Pancreas (tissue), 10 donors: ENCODE measurements at places on chromosomes 11 and 22. TPM values are rescaled to one million over a fixed set of nuclear protein-coding genes. Genes with fewer than 3 reads are reported as not detected.
A peak's percentile ranks its signal among the peaks of the same experiment; 100 is the strongest.

The ARHGAP1 gene
- total RNA-seq: 22.2 TPM

The OR10A2 gene
- not detected for total RNA-seq

The SCN4B gene
- 2.3 TPM for total RNA-seq

The DNAJB13 gene
- total RNA-seq: 0.51 TPM

The PGR gene
- 1.0 TPM for total RNA-seq

GRCh38 chr11:110112457-110112856 lies 19.3 kb downstream of the ZC3H12C start:
- no peak overlapping the region for H3K27ac ChIP-seq
- DNase-seq: no peak
- H3K36me3 ChIP-seq: no peaks in the 10 kb centered on the region
- no peaks in the 10 kb centered on the region for H3K4me1 ChIP-seq
- H3K27me3 ChIP-seq: no peaks in the 10 kb centered on the region

- H3K4me1 ChIP-seq: no peaks in the 10 kb centered on the region
- no peaks in the 10 kb centered on the region for H3K27me3 ChIP-seq
- no peaks in the 10 kb centered on the region for H3K36me3 ChIP-seq
- H3K27ac ChIP-seq: no peak overlapping the region
- DNase-seq: no peak
Measured at GRCh38 chr11:61021661-61022212, 50.3 kb downstream of the CD6 start.

DNA sequence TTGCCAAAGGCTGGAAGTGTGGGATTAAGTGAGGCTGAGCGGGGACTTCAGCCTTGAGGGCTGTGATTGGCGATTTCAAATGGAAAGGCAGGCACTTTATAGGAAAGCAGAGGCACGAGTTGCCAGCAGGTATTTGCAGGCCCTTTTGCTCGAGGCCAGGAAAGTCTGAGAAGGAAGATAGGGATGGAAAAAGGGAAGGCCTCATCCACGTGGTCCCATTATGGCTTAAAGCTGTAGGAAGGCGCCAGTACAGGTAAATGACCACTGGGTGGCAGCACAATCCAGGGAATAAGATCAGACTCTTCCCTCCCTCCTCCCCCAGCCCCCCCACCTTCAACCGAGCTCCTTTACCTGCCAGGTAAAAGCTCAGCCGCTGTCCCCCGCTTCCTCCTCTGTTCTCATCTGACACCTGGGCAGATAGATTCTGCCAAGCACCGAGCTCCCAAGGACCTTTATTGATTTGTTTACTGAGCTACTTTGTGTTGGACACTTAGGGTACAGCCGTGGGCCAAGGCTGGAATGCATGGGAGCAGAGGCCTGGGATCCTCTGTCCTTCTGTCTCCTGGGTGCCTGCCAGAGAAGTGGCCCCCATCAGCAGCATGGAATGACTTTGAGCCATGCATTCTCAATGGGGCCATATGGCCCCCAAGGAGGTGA lies 7.5 kb downstream of the P2RX3 start:
- peaks cover 5% of the 10 kb centered on the region for H3K4me1 ChIP-seq
- H3K36me3 ChIP-seq: no peaks in the 10 kb centered on the region
- no peaks in the 10 kb centered on the region for H3K27me3 ChIP-seq
- DNase-seq: peak; percentile 75
- H3K4me3 ChIP-seq: no peak overlapping the region

DNA sequence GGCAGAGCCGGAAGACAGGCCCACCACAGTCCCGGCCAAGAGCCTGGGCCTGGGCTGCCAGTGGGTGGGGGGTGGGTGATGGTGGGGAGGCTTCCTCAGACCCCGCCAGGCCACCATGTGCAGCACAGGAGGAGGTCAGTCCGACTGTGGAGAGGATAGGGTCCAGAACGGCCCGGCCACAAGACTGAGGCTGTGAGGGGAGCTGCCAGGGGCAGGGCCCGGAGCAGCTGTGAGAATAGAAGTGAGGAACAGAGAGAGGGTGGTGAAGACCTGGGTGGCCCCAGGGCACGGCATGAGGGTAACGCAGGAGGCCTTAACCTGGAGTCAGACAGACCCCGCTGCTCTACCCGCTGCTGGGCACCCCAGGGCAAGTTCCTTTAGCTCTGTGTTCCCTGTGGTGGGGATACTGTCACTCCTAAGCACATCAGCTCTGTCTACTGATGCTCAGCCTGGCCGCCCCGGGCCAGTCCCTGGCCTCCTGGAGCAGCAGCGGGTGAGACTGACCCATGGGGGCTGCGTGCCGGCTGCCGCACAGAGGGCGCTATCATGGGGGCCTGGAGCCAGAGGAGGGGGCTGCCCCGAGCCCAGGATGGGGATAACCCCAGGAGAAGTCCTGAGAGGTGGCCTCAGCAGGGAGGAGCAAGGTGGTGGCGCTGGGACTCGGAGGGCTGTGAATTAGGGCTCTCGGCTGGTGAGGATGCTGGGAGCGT lies 1.7 kb downstream of the FERMT3 start:
- H3K4me3 ChIP-seq: no peak overlapping the region
- H3K4me1 ChIP-seq: no peaks in the 10 kb centered on the region
- no peaks in the 10 kb centered on the region for H3K27me3 ChIP-seq
- peak; percentile 58 for DNase-seq
- H3K36me3 ChIP-seq: peaks cover 9% of the 10 kb centered on the region
- H3K27ac ChIP-seq: no peak overlapping the region

- H3K4me3 ChIP-seq: no peak overlapping the region
- no peak for DNase-seq
- no peaks in the 10 kb centered on the region for H3K27me3 ChIP-seq
- H3K4me1 ChIP-seq: no peaks in the 10 kb centered on the region
- H3K36me3 ChIP-seq: no peaks in the 10 kb centered on the region
- H3K27ac ChIP-seq: no peak overlapping the region
Measured at GRCh38 chr11:114880442-114880841, 202.1 kb downstream of the NXPE2 start.

DNA sequence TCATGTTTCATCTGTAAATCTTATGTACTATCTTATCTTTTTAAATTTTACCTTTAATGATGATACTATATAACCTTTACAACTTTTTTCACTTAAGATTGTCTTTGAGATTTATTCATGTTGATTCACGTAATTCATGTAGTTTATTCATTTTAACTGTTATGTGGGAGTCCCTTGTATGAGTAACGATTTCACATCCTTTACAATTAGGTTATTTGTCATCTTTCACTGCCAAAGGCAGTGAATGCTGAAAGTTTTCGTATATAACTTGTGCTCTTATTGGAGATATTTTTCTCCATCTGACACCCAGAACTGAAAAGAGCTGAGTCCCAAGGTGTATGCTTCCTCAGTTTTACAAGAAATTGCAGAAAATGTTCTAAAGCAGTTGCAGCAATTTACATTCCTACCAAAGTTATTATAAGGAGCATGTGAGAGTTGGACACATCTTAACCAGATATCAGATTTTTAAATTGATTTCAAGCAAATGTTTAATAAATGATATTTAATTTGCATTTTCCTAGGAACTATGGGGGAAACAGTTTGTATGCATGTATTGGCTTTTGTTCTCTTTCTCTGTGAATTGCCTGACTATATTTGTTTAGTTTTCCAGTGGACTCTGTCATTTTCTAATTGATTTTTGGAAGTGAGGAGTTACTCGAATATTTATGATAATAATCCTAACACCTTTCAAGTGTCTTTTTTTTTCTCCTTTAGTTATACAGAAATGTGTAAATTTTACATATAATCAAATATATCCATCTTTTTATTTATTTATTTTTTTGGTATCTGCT lies 6.4 kb downstream of the ARL14EP start:
- peaks cover 6% of the 10 kb centered on the region for H3K36me3 ChIP-seq
- no peak overlapping the region for H3K4me3 ChIP-seq
- DNase-seq: no peak
- H3K27me3 ChIP-seq: no peaks in the 10 kb centered on the region
- H3K4me1 ChIP-seq: no peaks in the 10 kb centered on the region
- H3K27ac ChIP-seq: no peak overlapping the region

DNA sequence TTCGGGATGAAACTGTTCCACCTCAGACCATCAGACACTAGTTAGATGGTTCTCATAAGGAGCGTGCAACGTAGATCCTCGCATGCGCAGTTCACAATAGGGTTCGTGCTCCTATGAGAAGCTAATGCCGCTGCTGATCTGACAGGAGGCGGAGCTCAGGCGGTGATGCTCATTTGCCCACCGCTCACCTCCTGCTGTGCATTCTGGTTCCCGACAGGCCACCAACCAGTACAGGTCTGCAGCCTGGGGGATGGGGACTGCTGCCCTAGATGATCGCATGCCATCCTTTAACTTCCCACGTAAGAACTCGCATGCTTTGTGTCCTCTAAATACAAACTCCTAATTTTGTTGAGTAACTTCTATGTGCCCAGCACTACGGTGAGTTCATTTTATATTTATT lies 62.6 kb downstream of the EFCAB6 start:
- H3K27me3 ChIP-seq: no peaks in the 10 kb centered on the region
- H3K36me3 ChIP-seq: no peaks in the 10 kb centered on the region
- H3K4me1 ChIP-seq: no peaks in the 10 kb centered on the region
- no peak for DNase-seq
- H3K4me3 ChIP-seq: no peak overlapping the region

GRCh38 chr22:24485608-24486007 lies 9.5 kb upstream of the UPB1 start:
- peaks cover 16% of the 10 kb centered on the region for H3K4me1 ChIP-seq
- H3K4me3 ChIP-seq: no peak overlapping the region
- no peaks in the 10 kb centered on the region for H3K36me3 ChIP-seq

DNA sequence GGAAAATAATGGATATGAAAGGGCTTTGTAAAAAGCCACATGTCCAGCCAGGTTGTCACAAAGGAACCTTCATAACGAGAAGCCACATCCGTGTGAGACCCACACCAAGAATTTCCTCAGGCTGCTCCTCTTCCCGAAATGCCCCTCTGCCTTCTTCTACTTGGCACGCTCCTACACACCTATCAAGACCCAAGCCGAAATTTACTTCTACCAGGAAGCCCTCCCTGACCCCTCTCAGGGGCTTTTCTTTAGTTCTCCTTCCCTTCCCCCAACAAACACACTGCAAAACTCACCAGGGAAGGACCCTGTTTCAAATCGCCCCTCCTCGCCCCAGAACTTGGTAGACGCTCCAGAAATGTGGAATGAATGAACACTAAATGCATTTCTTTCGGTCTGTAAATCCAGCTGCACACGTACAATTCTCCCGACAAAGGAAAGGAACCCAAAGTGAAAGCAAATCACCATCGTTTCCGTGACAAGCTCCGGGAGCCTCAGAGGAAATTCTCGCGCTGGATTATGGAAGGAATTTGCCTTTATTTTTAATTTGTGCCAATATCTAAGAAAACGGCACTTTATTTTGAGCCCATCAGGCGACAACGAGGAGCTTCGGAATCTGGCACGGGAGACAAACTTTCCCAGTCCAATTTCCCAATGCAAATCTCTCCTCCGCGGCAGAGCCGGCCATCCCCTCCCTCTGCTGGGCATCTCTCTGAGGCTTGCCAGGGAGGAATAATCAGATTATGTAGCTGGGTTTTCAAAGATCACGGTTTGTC lies 13.2 kb upstream of the SHISAL1 start:
- peaks cover 4% of the 10 kb centered on the region for H3K27me3 ChIP-seq
- H3K4me3 ChIP-seq: peak overlapping the region; percentile 49
- DNase-seq: no peak
- H3K36me3 ChIP-seq: no peaks in the 10 kb centered on the region
- no peak overlapping the region for H3K27ac ChIP-seq
- no peaks in the 10 kb centered on the region for H3K4me1 ChIP-seq

DNA sequence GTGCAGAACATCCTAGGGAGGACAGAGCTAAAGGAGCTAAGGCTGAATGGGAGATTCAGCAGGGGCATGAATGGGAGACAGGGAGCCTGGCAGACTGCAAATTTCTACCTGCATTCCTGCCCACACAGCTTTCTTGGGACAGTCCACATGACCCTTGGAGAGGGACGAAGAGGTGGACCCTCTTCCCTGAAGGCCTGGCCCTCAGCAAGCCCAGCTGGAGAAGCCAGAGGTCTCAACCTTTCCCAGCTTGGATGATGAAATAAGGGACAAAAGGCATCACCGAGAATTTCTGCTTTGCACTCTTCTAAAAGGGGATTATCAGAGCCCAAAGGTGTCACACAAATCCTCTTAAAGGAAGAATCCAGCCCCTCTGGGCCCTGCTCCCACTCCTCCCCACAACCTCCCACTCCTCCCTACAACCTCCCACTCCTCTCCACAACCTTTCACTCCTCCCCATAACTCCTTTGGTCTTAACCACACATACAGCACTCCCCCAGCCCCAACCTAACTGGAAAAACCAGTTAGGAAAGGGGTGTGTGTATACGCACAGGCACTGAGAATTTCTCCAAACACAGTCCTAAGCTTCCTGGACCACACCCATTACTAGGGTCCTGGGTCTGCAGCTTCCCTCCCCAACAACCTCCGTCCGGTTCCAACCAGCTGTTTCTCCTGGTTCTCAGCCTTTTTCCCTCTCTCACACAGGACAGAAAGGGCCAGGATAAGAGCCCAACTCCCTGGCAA lies 38.4 kb downstream of the RPL27A start:
- no peaks in the 10 kb centered on the region for H3K36me3 ChIP-seq
- H3K27ac ChIP-seq: no peak overlapping the region
- no peak for DNase-seq
